GM23338 (cell line): ENCODE measurements at places on chromosomes 1 and 21. TPM values are rescaled to one million over a fixed set of nuclear protein-coding genes. Genes with fewer than 3 reads are reported as not detected.

DNA sequence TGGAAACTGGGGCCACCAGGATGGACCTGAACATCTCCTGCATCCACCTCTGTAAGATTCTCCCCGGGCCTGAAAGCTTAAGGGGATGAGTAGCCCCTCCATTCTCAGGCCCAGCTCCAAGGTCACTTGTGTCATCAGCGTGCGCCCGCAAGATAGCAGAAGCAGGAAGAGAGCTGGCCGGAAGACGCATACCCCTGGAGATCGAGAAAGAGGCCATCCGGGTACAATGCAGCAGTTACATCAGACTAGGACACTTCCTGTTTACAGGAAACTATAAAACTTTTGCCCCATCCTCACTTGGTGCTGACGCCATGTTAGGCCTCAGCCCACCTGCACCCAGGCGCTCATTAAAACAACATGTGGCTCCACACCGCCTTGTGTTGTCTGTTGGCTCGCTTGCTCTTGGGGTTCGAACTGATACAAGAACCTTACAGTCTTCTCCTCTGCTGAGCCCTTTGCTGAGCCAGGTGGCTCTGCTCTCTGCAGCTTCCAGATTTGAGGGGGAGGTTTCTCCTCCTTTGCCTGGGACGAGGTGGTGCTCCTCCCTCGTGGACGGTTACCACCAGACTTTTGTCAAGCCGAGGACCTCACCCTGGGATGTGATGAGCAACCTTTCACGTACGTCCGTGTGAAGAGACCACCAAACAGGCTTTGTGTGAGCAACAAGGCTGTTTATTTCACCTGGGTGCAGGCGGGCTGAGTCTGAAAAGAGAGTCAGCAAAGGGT is 277.5 kb upstream of the C1orf174 start:
- no peak overlapping the region for H3K4me3 ChIP-seq
- no peaks in the 10 kb centered on the region for H3K4me1 ChIP-seq
- H3K27ac ChIP-seq = no peak overlapping the region
- H3K27me3 ChIP-seq = no peaks in the 10 kb centered on the region

DNA sequence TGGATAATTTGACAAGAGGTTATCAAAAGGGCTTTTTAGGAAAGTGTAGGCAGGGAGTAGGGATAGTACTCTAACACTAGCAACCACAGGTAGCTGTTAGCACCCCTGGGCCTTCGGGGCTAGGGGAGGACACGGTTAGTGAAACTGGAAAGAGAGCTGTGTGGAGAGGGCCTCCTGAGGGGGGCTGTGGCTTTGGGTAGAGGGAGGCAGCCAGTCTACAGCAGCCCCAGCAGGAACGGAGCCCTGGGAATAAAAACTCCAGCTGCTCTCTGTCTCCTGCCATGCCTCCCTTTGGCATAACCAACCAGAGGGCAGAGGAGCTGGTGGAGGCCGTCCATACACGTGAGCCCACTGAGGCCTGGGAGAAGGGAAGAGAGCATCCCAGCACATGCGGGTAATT is 223.2 kb downstream of the FOXD2 start:
- DNase-seq = no peak
- H3K36me3 ChIP-seq = no peaks in the 10 kb centered on the region
- no peak overlapping the region for H3K4me3 ChIP-seq
- no peaks in the 10 kb centered on the region for H3K4me1 ChIP-seq
- H3K27me3 ChIP-seq = no peaks in the 10 kb centered on the region

- no peak for DNase-seq
- peaks cover 13% of the 10 kb centered on the region for H3K27me3 ChIP-seq
- H3K27ac ChIP-seq = no peak overlapping the region
- H3K4me1 ChIP-seq = peaks cover 12% of the 10 kb centered on the region; the same call in 1 of the 2 replicates
- H3K36me3 ChIP-seq = no peaks in the 10 kb centered on the region
These were observed 7.5 kb downstream of the GSTM3 start for GRCh38 chr1:109733236-109733870.

GRCh38 chr1:37070126-37070525 is 35.8 kb upstream of the GRIK3 start:
- H3K27ac ChIP-seq = no peak overlapping the region
- H3K36me3 ChIP-seq = no peaks in the 10 kb centered on the region
- no peaks in the 10 kb centered on the region for H3K4me1 ChIP-seq
- no peak for DNase-seq
- no peaks in the 10 kb centered on the region for H3K27me3 ChIP-seq

DNA sequence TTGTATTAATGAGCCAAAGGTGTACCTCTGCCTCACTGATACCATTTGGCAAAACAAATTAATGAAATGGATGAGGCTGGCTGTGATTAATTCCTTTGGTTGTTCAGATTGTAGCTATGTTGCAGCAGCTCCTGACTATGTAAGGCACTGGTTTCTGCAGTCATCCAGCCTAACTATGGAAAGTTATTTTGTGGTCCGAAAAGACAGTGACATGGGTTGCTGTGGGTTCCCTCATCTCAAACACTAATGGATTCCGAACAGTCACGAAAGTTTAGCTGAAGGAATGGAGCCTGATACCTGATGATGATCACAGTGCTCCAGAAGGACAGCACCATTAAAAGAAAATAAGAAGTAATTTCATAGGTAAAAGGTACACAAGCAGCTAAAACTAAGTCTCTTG is 42.6 kb downstream of the WASF2 start:
- H3K36me3 ChIP-seq = no peaks in the 10 kb centered on the region
- 0 out of 2 replicates have a peak, but pooled peaks cover 6% of the 10 kb centered on the region for H3K4me1 ChIP-seq
- H3K27ac ChIP-seq = no peak overlapping the region
- no peaks in the 10 kb centered on the region for H3K27me3 ChIP-seq
- no peak overlapping the region for H3K4me3 ChIP-seq
- DNase-seq = no peak

GRCh38 chr1:27598902-27599528 is 4.9 kb downstream of the AHDC1 start:
- H3K27me3 ChIP-seq = no peaks in the 10 kb centered on the region
- DNase-seq = no peak
- 0 out of 2 replicates have a peak overlapping the region, but pooled peaks have one; percentile 26 for H3K27ac ChIP-seq
- H3K4me1 ChIP-seq = peaks cover 65% of the 10 kb centered on the region
- 0 out of 2 replicates have a peak overlapping the region, but pooled peaks have one; percentile 17 for H3K4me3 ChIP-seq

DNA sequence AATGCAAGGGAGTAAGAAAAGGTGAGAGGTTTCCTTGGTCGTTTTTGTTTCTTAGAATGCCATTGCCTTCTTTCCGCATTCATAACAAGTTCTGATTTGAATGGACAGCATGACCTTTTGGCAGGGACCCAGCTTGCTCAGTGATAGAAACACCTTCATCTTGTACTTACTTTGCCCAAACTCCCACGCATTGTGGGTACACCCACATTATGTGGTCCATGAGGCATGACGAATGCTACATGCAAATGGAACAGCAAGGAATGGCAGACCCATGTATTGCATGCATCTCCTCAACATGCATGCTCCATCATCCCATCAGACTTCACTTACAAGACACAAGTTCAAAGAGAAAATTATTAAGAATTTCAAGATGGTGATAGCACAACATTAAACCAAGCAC is 102.8 kb downstream of the CDC7 start:
- no peaks in the 10 kb centered on the region for H3K36me3 ChIP-seq
- no peak overlapping the region for H3K4me3 ChIP-seq
- H3K27ac ChIP-seq = no peak overlapping the region

DNA sequence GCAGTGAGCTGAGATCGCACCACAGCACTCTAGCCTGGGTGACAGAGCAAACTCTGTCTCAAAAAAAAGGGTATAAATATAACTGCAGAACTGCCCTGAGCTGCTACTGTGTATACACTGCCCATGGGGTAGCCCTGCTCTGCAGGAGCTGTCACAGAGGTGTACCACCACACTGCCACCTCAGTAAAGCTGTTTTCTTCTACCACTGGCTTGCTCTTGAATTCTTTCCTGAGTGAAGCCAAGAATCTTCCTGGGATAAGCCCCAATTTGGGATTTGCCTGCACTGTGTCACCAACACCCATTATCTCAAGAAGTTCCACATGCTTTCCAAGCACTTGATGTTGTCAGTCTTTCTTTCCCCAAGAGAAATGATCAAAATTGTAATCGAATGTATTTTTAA is 30.6 kb upstream of the SLC6A9 start:
- H3K27me3 ChIP-seq = peaks cover 2% of the 10 kb centered on the region; the same call in 1 of the 2 replicates
- H3K36me3 ChIP-seq = no peaks in the 10 kb centered on the region
- H3K4me1 ChIP-seq = no peaks in the 10 kb centered on the region
- no peak overlapping the region for H3K4me3 ChIP-seq
- no peak overlapping the region for H3K27ac ChIP-seq

GRCh38 chr1:17857996-17858395 is 102.9 kb downstream of the ACTL8 start:
- no peaks in the 10 kb centered on the region for H3K27me3 ChIP-seq
- H3K27ac ChIP-seq = no peak overlapping the region
- H3K36me3 ChIP-seq = no peaks in the 10 kb centered on the region
- no peak overlapping the region for H3K4me3 ChIP-seq

GRCh38 chr1:67446893-67447292 is 16.7 kb upstream of the SERBP1 start:
- no peak for DNase-seq
- no peaks in the 10 kb centered on the region for H3K27me3 ChIP-seq
- H3K4me1 ChIP-seq = 0 out of 2 replicates have a peak, but pooled peaks cover 6% of the 10 kb centered on the region
- no peak overlapping the region for H3K4me3 ChIP-seq
- no peaks in the 10 kb centered on the region for H3K36me3 ChIP-seq

GRCh38 chr1:233211595-233211994 is 83.9 kb downstream of the PCNX2 start:
- no peak overlapping the region for H3K27ac ChIP-seq
- DNase-seq = no peak
- peaks cover 21% of the 10 kb centered on the region; the same call in 1 of the 2 replicates for H3K4me1 ChIP-seq
- H3K27me3 ChIP-seq = no peaks in the 10 kb centered on the region
- H3K36me3 ChIP-seq = peaks cover 17% of the 10 kb centered on the region

DNA sequence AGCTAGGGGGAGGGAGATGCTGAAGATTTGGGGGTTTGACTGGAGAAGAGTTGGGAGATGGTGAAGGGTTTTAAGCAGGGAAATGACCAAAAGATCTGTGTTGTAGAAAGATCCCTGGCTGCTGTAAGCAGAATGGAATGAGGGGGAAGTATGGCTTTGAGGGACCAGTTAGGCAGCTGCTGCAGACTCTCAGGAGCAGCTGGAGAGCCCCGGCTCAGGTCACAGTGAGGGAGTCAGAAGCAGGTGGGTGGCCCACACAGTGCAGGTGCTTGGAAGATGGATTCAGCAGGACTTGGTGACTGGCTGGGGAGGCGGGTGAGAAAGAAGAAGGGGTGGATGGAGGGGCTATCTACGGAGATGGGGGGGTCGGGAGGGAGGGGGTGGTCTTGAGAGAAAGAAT is 35.7 kb downstream of the EDN2 start:
- H3K36me3 ChIP-seq = no peaks in the 10 kb centered on the region
- no peaks in the 10 kb centered on the region for H3K27me3 ChIP-seq
- H3K4me1 ChIP-seq = no peaks in the 10 kb centered on the region
- no peak overlapping the region for H3K4me3 ChIP-seq
- H3K27ac ChIP-seq = no peak overlapping the region

GRCh38 chr1:69076631-69077030 is 491.1 kb upstream of the LRRC7 start:
- H3K4me3 ChIP-seq = peak overlapping the region; percentile 16
- H3K27me3 ChIP-seq = no peaks in the 10 kb centered on the region
- no peaks in the 10 kb centered on the region for H3K36me3 ChIP-seq
- peaks cover 27% of the 10 kb centered on the region for H3K4me1 ChIP-seq
- peak; percentile 47 for DNase-seq

GRCh38 chr1:109814993-109815786 is 51.5 kb upstream of the EPS8L3 start:
- no peaks in the 10 kb centered on the region for H3K36me3 ChIP-seq
- H3K27ac ChIP-seq = no peak overlapping the region
- H3K4me1 ChIP-seq = no peaks in the 10 kb centered on the region
- no peak for DNase-seq
- H3K4me3 ChIP-seq = no peak overlapping the region

- no peaks in the 10 kb centered on the region for H3K36me3 ChIP-seq
- no peak overlapping the region for H3K4me3 ChIP-seq
- DNase-seq = peak; percentile 52
- no peak overlapping the region for H3K27ac ChIP-seq
- H3K4me1 ChIP-seq = no peaks in the 10 kb centered on the region
These were observed 55.5 kb downstream of the GABPA start for GRCh38 chr21:25790122-25790877.

DNA sequence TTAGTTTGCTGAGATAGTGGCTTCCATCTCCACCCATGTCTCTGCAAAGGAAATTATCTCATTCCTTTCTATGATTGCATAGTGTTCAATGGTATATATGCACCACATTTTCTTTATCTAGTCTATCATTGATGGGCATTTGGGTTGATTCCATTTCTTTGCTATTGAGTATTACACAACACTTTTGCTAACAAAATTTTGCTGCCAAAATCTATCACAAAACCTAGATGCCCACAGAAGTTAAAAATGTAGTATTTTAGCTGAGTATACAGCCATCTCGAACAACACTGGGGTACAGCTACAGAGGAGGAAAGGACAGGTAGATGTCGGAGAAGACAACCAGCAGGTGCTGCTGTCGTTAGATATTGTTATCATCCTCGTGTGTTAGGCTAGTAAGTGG is 67.7 kb downstream of the LBR start:
- no peak overlapping the region for H3K4me3 ChIP-seq
- H3K27me3 ChIP-seq = peaks cover 10% of the 10 kb centered on the region
- no peak for DNase-seq
- H3K36me3 ChIP-seq = no peaks in the 10 kb centered on the region

DNA sequence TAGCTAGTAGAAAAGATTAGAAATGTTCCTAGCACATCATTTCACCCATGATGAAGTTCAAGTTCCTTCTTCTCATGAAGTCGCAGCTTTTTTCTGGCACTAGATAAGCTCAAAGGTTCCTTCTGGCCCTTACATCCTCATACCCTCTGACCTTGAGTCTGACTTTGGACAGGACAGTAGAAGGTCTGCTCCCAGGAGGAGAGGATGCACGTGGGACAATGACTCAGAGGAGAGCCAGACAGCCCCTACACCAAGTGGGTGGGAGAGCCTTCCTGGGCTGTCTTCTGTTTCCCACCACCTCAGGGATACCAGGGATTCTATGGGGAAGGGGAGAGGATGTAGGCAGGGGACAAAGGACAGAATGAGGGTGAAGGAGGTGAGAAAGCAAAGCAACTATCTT is 86.0 kb downstream of the HHIPL2 start:
- H3K4me1 ChIP-seq = 0 out of 2 replicates have a peak, but pooled peaks cover 5% of the 10 kb centered on the region
- H3K4me3 ChIP-seq = no peak overlapping the region
- no peaks in the 10 kb centered on the region for H3K36me3 ChIP-seq
- no peaks in the 10 kb centered on the region for H3K27me3 ChIP-seq

GRCh38 chr1:245091818-245092637 is 62.8 kb upstream of the KIF26B start:
- no peak overlapping the region for H3K4me3 ChIP-seq
- no peaks in the 10 kb centered on the region for H3K36me3 ChIP-seq
- no peak overlapping the region for H3K27ac ChIP-seq

The GBP2 gene
- total RNA-seq = not detected in 2 replicates

The NR1I3 gene
- total RNA-seq = not detected in 2 replicates

The C1orf210 gene
- total RNA-seq = 13.5 and 17.1 TPM in 2 replicates

The LAD1 gene
- total RNA-seq = 17.6 and 22.3 TPM in 2 replicates

The CD34 gene
- total RNA-seq = 0.07 and 0.23 TPM in 2 replicates

The CELA2A gene
- total RNA-seq = not detected in 2 replicates

The LCE1B gene
- total RNA-seq = not detected in 2 replicates

The CLDN17 gene
- total RNA-seq = not detected in 2 replicates

The ZNF648 gene
- total RNA-seq = 0.58 and 1.2 TPM in 2 replicates

The LCE2C gene
- total RNA-seq = not detected in 2 replicates

The MNDA gene
- not detected in 2 replicates for total RNA-seq

The TMPRSS15 gene
- total RNA-seq = not detected in 2 replicates

The TIMM17A gene
- total RNA-seq = 38.5 and 45.9 TPM in 2 replicates

The TTC34 gene
- 0.31 and 0.35 TPM in 2 replicates for total RNA-seq

The HP1BP3 gene
- 85.5 and 89.1 TPM in 2 replicates for total RNA-seq

The ADAMTS5 gene
- total RNA-seq = 0.21 and 0.47 TPM in 2 replicates

The NBPF15 gene
- total RNA-seq = 6.6 and 12.5 TPM in 2 replicates
